ENCODE measurements at places on chromosomes 4 and X.

DNA sequence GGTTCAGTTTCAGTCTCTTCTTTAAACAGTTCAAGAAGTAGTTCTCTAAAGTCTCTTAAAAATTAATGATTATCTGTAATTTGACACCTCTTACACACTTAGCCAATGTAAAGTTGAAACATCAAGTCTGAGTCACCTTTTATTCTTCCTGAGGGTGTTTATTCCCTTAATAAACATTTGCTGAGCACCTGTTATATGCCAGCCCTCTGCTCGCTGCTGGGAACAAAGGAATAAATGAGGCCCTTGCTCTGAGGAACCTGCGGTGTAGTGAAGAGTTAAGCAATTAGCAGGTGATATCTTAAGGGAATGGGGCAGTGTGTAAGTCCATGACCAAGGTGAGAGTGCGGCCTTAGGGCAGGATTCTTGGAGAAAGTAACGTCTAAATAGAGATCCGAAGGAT is 5.2 kb upstream of the NDNF start:
- no peak for DNase-seq

DNA sequence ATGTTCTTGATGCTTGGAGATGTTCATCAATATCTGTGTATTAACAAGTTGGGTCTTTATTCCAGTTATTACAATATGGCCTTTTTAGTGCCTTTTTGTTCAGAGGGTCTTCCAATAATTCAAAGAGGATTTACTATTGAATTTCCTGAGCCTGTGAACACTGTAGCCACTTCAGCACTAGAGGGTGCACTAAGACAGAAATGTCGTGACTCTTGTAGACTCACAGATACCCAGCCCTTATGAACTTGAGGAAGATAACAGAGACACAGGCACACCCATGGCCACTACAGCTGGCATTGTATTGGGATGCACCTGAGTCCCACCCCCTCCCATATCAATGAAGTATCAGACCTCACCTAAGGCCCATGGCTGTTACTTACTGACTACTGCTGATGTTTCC is 54.4 kb upstream of the ACTRT1 start:
- DNase-seq = no peak

DNA sequence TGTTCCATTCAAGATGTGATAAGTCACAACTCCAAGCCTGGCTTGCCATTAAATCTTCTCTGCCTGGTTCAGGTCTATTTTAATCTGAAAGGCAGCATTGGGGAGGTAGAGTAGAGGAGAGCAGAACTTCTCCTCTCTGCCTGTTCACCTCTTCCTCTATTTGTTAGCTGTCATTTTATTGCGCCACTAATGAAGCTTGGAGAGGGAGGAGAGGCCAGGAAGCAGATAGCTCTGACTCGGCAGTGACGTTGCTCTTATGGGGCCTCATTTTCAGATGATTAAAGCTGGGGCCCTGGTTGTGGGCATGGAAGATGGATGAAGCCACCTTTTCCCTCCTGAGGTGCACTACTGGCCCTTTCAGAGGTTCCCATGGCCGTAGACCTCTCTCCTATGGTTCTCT is 207.3 kb downstream of the MID1IP1 start:
- no peak for DNase-seq

- DNase-seq = no peak
Measured at GRCh38 chr4:8819019-8819418, 52.6 kb downstream of the HMX1 start.

DNA sequence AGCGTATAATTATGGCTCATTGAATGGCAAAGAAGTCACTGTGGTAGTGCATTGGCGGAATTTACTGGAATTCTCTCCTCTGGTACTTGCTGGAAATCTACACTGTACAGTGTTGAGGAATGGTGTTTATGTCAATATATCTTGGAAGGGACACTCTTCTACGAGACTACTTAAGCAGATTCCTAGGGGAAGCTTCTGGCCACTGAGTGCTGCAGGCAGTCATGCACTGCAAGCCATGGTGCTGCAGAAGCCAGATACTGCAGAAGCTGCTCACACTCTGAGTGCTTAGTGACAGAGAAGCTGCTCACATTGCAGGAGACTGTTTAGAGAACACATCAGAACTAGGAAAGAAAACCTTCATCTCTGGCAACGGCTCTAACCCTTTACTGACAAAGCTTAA is 725.0 kb downstream of the CCSER1 start:
- no peak for DNase-seq

- no peak for DNase-seq
Measured at GRCh38 chrX:39591099-39591498, 506.7 kb downstream of the BCOR start.

DNA sequence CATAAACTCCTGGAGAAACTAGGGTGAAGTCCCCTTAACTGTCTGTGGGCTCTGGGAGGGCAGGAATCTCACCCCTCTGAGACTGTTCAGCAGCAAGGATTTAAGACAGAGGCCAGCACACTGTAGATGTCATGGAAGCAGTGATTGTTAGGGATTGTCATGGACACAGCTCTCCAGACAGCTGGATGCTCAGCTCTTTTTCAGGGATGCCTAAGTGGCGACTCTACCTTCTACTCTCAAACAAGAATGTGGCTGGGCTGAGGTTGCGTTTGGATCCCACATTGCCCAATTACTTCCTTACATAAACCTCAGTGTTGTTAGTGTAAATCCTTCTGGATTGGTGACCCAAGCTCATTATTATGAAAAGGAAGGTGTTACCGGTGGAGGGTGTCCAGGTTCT is 291.9 kb upstream of the VCX3A start:
- DNase-seq = no peak

GRCh38 chrX:102008901-102009300 is 77.1 kb upstream of the ZMAT1 start:
- no peak for DNase-seq

DNA sequence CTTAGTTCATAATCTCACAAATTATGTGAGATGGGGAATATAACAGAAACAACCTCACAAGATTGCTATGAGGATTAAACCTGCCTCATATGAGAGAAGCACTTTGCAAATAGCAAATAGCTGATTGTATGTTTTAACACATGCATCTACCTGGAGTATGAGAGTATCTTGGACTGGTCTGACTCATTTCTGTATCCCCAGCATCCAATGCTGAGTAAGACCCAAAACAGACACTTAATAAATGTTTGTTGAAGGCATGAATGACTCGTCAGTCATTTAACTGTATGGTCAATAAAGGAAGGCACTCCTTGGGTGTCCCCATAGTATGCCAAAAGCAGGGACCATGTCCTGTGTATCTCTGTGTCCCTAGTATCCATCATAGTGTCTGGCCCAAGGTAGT is 350.9 kb upstream of the F9 start:
- DNase-seq = no peak

DNA sequence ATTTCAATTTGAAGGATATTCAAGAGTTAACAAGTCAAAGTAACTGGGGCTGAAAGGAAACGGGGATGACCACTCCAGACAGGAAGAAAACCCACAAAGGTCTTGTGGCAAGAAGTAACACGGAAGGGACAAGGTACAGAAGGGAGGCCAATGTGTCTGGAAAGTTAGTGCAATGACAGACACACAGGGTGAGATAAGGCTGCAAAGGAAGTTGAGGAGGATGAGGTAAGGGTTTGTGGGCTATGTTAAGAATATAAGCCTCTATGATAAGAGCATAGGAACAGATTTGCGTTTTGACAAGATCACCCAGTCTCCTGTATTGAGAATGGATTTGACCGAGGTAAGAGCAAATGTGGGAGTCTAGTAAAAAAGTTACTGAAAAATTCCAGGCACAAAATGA is 21.9 kb upstream of the EMCN start:
- DNase-seq = no peak

DNA sequence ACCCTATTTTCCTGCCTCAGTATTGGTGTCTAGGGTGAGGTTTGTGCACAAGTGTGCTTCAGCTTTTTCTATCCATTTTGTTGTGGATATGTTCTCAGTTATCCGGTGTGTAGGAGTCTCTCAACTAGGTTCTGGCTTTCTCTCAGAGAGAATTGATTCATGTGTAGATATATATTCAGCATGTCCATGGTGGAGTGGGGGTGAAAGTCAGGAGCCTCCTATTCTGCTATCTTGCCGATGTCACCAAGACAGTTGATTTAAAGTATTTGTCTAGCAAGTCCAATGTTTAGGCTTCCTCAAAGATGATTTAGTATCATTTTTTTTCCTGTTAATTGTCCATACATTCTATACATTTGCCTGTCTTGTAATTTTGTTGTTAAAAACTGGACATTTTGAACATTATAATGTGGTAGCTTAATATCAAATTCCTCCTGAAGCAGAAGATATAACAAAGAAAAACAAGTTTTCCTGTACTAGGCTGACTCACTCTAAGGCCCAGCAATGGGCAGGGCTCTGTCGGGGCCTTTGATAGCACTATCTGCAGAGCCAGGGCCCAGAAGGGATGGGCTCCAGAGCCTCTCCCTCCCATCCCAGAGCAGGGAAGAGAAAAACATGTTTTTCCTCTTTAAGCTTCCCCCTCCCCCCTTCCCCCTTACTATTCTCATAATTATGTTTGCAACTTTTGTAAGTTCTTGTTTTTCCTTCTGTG is 37.6 kb downstream of the GLUD2 start:
- no peak for DNase-seq

DNA sequence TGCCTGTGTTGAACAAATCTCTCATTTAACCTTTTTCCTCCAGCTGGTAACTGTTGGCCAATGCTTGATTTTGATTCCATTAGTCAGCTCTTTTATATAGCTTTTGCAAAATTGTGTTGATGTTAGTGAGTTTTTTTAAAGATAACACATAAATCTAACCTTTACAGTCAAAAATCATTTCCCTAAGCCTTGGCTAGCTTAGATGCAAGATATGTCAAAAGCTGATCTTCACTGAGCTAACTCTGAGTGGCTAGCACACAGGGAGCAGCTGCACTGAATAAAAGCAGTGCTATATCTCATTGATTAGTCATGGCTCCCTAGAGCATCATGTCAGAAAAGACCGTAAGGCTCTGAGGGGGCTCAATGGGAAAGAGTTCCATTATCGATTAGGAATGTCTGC is 78.7 kb downstream of the PPARGC1A start:
- no peak for DNase-seq

- DNase-seq = no peak
Measured at GRCh38 chr4:185730849-185731608, 81.0 kb downstream of the SORBS2 start.

DNA sequence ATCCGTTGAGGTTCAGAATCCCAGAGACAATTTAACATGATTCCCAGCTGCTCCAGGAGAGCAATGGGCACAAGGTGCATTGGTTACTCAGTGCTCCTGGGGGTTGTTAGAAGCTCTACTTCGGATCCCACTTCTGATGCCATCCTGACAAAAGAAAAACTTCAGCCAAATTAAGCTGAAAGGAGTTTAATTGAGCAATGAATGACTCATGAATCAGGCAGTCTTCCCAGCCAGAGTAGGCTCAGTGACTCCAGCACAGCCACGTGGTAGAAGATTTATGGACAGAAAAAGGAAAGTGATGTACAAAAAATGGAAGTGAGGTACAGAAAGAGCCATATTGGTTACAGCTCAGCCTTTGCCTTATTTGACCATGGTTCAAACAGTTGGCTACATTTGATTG is 95.7 kb downstream of the PWWP3B start:
- no peak for DNase-seq

GRCh38 chr4:167117273-167117672 is 117.0 kb downstream of the SPOCK3 start:
- no peak for DNase-seq

- DNase-seq = no peak
Measured at GRCh38 chrX:123905332-123905731, 45.5 kb downstream of the XIAP start.

DNA sequence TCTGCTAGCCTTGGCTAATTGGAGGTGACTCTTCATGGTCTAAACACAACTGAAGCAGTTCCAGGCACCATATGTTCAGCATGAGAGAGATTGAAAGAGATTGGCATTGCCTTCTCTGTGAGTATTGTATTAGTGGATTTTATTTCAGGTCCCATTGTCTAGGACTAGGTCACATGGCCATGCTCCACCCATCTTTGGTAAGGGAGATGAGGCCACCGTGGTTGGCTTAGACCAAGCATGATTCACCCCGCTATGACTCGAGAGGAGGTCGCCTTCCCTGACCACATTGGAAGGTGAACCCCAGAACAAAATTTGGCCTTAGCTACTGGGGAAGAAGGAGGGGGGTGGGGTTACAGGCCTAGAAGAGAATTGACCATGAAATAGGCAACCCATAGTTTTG is 109.9 kb upstream of the BCOR start:
- no peak for DNase-seq

- DNase-seq = no peak
Measured at GRCh38 chr4:17511509-17511949, 361 bp downstream of the QDPR start.

DNA sequence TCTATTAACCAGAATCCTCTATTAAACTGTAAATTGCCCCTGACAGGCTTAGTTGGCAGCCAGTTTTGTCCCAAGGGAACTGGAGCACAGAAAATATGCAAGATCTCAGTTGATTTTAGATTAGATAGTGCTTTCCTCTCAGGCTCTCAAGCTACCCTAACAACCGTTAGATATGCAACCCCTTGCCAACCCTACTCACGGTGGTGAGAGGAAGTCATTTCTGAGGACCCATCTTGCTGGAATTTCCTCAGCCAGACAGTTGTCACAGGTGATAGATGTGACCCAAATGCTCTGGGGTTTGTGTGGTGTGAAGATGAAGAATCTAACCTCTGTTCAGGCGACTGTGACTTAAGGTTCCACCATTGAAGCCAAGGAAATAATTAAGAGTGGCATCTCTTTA is 447.1 kb downstream of the MID1IP1 start:
- no peak for DNase-seq

DNA sequence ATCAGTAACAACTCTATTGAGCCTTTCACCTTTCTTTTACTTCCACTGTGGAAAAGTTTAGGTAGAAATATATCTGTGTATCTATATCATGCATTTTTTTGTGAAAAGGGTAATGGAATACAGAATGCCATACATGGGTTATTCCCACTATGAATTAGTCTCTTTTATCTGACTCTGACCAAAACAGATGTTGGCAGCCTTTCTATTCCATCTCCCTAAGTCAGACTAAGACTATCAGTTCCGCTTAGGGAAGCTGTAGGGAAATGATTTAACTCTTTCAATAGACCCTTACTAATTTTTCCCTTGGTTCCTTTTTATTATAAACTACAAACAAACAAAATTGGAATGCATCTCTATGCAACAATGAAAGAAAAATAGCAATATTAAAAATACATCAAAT is 92.3 kb upstream of the LEF1 start:
- DNase-seq = no peak

- DNase-seq = no peak
Measured at GRCh38 chr4:186166852-186167512, 24.4 kb upstream of the CYP4V2 start.

GRCh38 chr4:92099861-92100260 is 203.9 kb upstream of the GRID2 start:
- DNase-seq = no peak

- DNase-seq = no peak
Measured at GRCh38 chrX:39675619-39676018, 422.1 kb downstream of the BCOR start.

DNA sequence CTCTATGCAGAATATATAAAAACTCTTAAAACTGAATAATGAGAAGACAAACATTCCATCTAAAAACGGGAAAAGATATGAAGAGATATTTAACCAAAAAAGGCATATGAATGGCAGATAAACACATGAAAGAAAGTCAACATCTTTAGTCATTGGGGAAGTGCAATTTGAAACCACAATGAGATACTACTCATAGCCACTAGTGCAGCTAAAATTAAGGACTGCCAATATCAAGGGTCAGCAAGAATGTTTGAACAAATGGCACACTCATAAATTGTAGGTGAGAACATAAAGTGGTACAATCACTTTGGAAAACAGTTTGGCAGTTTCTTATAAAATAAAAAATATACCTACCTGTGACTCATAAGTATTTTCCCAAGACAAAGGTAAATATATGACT is 534.9 kb upstream of the DIPK2B start:
- no peak for DNase-seq

All from D721Med (cell line).